ENCODE measurements at places on chromosomes 5 and 9. TPM values are rescaled to one million over a fixed set of nuclear protein-coding genes. Genes with fewer than 3 reads are reported as not detected.
A peak's percentile ranks its signal among the peaks of the same experiment; 100 is the strongest.

GRCh38 chr5:180193749-180194375, 15.1 kb downstream of the RASGEF1C start:
- no peak for DNase-seq

DNA sequence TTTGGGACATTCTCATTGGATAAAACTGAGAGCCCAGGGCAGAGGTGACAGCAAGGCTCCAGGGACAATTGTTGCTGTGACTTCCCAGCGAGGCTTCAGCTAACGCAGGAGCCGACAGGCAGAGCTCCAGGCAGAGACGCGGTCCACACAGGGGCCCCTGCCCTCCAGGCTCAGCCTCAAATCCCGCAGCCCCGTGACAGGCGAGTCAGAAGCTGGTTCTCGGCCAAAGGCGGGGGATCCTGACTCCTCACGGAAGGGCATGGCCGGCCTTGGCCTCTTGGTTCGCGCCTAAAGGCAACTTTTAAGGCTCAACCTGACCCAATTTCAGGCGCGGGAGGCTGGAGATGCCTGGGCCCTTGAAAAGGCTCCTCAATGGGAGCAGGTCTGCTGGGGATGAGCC, 21.3 kb downstream of the SLC12A7 start:
- DNase-seq, result no peak

DNA sequence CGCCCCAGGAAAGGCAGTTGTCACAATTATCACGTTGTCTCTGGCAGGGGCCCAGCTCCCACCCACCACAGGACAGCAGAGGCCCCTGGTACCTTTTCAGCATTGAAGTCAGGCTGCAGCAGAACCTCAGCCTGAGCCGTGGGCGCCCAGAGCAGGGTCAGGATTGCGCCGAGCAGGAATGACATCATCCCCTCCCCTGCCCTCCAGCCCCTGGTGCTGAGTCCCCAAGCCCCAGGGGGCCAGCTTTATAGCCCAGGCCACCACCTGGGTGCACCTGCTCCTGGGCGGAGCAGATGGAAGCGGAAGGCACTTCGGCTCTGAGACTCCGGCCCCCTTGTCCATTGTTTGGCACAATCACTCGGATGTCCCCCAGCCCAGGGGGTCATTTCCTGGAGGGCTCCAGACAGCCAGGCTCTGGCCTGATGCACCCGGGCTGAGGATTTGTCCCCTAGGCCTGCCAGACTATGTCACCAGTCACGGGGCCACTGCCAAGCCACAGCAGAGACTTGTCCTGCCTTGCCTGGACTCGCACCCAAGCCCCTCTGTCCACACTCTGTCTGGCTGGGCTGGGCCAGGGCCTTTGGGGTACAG, at the start of gene LCN15:
Gene LCN15, minus strand, starts transcription at position 218 of the 591 bp plus-strand sequence. Its CDS starts 30 bp downstream, at position 188.
- no peak for DNase-seq

DNA sequence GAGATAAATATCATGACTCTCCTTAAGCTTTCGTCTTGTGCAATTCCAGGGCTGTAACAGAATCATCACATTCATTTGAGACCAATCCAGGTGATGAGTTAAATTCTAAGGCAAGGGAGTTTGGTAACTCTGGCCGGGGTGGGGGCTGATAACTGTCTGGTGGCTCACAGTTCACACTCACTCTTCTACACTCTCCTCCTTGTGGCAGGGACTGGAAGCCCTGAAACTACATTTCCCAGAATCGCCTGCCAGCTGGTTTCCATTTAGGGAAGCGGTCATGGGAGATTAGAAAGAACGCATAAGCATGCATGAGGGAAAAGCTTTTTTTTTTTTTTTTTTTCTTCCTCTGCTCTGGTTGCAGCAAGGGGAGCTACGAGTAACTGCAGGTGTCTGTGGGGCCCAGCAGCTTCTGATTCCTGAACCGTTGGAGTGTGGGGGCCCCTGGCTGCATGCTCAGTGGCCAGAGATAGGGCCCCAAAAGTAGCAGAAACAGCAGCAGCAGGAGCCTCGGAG, 154.8 kb upstream of the TBC1D2 start:
- DNase-seq, result peak; percentile 53

GRCh38 chr9:134570711-134571325, 70.8 kb upstream of the COL5A1 start:
- DNase-seq, result no peak

GRCh38 chr5:39494107-39494510, 69.3 kb upstream of the DAB2 start:
- no peak for DNase-seq

GRCh38 chr5:73369278-73369677, 79.3 kb downstream of the FOXD1 start:
- no peak for DNase-seq

DNA sequence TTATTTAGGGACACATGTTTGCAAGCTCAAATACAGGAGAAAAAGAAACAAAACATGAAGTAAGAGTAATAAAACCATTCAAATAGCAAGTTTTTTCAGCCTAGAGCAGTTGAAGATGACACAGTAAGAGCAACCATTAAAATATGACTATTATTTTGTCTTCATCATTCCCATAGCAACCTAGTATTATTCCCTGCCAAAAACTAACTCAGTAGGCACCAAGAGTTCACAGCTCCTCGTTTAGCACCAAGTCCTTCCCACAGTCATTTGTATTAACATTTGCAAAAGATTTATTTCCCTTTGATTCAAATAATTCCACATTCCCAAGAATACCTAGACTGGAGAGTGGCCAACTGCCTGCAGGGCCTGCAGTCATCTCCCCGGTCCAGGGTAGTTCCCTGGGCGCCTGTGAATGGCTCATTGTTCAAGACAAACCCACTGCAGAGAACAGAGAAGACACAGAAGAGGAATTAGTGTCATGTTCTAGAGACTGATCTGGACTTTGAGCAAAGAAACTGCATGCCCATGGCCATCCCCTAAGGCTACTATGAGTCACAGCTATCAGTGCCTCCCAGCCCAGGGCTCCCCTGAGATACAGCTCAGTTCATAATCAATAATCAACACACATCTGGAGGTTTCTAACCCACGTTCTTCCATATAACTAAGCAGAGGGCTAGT, 139.1 kb upstream of the MAP3K1 start:
- no peak for DNase-seq

DNA sequence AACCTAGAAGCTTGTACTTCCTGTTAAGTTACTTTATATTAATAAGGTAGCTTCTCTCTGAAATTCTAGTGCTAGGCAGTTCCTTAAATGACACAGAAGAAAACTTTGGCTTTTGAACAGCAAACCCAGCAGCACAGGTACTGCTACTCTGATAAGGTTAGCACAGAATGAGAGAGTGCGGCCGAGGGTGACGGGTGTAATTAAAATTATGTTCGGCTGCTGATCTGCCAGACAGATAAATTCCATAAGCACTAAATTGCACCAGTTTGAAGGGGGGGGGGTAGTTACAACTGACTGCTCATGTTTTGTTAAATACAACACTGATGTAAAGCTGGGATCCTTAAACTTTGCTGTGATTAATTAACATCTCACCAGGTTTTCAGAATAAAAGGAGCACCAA, 475.1 kb downstream of the SPOCK1 start:
- DNase-seq, result no peak

DNA sequence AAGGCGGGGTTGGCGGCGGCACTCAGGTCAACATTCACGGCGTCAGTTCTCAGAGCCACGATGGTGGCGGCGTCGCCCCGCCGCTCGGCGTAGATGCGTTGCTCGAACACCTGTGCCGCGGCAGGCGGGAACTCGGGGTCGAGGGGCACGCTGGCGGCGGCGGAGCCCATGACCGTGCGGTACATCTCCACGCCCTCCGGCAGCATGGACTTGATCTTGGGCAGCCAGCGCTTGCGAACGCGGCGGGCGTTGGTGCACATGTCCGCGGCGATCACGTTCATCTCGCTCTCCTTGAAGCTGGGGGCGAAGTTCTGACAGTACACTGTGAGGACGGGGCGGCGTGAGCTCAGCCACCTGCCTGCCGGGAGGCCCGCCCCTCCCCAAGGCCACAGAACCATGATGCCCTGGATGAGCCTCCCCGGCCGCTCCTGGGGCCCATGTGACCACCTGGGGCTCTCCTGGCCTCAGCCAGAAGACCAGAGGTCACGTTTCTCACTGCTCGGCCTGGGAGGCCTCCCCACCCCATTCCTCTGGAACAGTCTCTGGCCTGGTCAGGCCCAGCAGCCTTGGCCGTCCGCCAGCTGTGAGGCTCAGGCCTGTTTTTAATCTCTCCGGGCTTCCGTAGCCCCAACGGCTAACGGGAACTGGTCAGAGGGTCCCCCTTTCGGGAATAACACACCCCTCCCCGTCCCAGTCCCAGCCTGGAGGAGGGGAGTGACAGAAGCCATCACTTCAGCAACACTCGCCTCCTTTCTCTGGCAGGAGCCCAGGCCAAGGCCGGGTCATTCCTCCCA, 50.7 kb upstream of the UBAC1 start:
- DNase-seq, result no peak

- no peak for DNase-seq
These were observed 36.0 kb downstream of the SARDH start for GRCh38 chr9:133701981-133702797.

- DNase-seq, result no peak
These were observed 198.4 kb upstream of the NR3C1 start for GRCh38 chr5:143601917-143602333.

- peak; percentile 97 for DNase-seq
These were observed 72.5 kb downstream of the AP3B1 start for GRCh38 chr5:78221964-78222451.

- DNase-seq, result no peak
These were observed 38.6 kb downstream of the SNX18 start for GRCh38 chr5:54556141-54556540.

DNA sequence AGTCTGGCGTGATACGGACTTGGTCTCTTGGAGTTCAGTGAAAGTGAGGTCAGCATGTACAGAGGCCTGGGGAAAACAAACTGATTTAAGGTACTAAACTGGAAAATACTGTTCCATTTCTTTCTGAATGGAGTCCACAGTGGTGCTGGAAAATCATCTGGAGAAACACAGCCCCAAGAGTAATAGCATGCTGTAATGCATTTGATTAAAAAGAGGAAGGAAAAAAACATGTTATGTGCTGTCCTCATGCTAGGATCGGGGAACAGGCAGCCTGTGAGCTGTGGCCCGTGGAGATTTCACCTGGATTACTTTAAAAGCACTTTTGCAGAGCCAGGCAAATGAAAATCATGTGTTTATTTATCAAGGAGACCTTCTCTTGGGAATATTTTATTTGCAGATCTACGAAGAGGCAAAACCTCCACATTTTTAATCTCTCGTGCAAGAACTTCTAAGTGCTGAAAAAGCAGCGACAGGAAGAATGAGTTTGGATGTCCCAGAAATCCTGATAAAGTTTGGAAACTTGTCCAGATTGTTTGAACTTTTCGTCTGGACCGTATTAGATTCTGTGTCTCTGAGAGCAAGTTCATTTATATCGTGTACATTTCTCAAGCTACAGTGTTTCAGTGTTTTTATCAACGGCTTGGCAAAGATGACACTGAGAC, 228.8 kb downstream of the GAS1 start:
- DNase-seq, result no peak

- DNase-seq, result no peak
These were observed 69.4 kb downstream of the TRPC7 start for GRCh38 chr5:136295914-136296313.

DNA sequence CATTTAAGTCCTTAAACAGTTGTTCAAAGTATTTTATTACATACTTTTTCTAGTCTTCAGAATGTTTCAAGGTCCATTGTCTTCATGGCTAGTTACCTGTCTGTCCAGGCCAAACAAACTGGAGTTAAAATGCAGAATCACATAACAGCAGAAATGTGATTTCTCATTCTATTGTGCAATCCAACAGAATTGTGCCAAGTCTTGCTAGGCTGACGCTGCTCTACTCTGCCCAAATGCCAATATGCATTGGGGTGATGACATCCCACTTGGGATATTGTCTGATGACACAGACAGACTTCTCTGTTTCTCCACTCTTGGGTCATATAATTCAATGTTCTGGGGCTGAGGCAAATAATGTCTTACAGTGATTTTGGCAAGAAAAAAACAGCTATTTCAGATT, 5.2 kb upstream of the SLC22A5 start:
- no peak for DNase-seq

- DNase-seq, result no peak
These were observed 27.7 kb upstream of the SSBP2 start for GRCh38 chr5:81778642-81779041.

GRCh38 chr9:129501771-129502319, 119.1 kb downstream of the C9orf50 start:
- no peak for DNase-seq

DNA sequence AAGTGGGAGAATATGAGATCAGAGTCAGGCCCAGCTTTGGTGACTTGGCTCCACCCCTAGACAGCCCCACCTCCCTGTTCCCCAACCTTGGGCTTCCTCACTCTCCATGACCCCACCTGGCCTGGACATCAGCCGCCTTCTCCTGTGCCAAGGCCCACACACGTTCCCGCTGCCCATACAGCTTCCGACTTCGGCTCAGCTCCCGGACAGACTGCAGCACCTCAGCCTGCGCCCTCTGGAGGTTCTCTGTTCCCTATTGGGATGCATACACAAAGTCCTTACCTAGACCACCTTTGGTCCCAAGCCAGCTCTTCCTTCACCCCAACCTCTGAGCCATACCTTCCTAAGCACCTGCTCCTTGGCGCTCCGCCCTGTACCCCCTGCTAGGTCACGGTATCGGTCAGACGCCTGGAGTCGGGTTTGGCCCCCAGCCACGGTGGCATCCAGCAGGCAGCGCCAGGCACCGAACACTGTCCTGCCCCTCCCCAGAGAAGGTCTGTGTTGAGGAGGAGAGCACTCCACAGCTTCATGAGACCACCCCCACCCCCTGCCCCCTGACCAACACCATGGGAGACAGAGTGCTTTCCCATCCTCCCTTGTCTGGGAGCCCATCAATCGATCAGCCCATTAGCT, 2.0 kb downstream of the FCHSD1 start:
- DNase-seq, result no peak

DNA sequence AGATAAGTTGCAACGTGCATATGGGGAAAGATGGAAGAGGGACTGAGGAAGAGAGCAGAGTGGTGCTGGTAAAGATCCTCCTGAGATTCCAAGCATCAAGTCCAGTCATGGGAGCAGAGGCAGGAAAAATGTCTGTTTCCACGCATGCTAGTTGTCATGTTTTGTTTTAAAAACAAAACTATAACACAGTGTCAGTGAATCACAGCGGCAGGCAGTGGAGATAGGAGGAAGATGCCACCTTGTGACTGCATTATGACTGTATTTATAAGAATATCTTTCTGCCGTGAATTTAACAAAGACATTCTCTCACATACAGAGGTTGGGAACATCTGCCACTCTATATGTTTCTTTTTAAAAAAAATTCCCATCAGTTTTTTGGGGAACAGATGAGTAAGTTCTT, 3.7 kb upstream of the SVEP1 start:
- no peak for DNase-seq

DNA sequence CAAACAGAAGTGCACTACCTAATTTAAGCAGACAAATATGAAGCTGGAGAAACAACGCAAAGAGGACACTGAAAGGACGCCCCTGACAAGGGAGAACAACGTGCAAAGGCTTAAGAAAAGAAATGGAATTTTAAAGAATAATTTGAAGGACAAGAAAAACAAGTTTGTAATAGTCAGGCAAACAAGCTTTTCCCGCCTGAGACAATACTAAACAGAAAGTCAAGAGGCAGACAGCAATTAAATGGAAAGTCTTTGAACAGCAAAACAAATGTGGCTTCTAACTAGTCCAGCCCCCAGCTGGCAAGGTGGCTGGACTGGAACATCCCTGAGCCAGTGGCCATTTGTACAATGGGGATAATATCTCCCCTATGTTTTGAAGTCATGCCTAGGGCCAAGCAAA, 63.3 kb downstream of the SIL1 start:
- no peak for DNase-seq

Gene DMRT3
- total RNA-seq, result not detected

Gene SYNPO
- not detected for total RNA-seq

Gene GPR21
- 16.8 TPM for total RNA-seq

Gene FST
- not detected for total RNA-seq

Gene SOX30
- not detected for total RNA-seq

Gene PCDHGA8
- 9.6 TPM for total RNA-seq

Gene KCNN2
- not detected for total RNA-seq

Gene PCDHB16
- total RNA-seq, result 0.54 TPM

Gene CMYA5
- 0.45 TPM for total RNA-seq

Gene FSTL4
- total RNA-seq, result not detected

Measured in Karpas-422 (cell line).